ENCODE measurements at places on chromosomes 7 and 10.

DNA sequence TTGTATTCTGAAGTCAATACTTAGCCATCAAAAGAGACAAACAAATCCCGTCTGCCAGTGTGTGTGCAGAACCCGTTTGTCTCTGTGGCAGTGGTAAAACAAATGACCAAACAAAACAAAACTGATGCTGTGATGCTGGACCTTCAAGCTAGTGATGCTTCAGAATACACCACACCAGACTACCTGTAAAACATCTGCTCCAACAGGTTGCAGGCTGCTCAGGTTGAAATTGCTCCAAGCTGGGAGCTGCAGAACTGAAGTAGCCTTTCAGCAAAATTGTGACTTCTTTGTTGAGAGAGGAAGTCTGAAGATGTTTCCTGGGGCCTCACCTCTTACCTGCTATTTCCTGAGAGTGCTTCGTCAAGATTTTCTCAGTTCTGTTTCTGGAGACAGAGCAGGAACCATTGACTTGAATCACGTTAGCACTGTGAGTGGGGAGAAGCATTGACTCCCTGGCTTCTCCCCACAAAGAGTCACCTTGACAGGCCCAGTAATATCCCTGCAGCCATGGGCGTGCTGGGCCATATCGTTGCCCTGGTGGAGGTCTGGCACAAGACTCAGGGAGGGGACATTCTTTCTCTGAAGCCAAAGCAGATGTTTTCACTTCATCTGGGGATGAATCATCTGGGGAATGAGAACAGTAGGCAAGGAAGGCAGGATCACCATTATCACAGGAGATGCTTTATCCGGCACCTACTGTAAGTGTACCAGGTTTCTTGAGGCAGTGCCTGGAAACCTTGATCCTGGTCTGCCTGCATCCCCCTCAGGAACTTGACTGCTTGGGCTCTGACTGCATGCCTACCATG, 80.2 kb downstream of the RBM20 start:
- DNase-seq, result no peak

GRCh38 chr7:107122486-107122911, 46.3 kb upstream of the HBP1 start:
- DNase-seq, result no peak

GRCh38 chr7:23294549-23295400, 4.4 kb upstream of the MALSU1 start:
- DNase-seq, result no peak

DNA sequence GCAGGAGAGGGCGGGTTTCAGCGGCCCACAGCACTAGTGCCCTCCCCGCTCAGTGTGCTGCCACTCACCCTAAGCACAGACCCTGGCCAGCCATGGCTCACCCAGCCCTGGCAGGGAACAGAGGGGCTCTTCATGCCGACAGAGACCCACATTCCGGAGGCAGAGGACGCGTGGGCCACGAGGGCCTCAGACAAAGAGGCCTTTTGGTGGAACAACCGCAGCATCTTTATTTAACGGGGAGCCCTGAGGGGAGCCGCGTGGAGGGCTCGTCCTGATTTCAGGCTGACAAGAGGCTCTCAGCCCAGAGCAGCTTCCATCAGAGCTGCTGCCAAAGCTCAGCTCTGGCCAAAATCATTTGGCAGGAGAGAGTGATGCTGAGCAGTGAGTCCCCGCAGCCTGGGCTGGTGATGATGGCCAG, 127.8 kb downstream of the SH3PXD2A start:
- DNase-seq, result no peak

DNA sequence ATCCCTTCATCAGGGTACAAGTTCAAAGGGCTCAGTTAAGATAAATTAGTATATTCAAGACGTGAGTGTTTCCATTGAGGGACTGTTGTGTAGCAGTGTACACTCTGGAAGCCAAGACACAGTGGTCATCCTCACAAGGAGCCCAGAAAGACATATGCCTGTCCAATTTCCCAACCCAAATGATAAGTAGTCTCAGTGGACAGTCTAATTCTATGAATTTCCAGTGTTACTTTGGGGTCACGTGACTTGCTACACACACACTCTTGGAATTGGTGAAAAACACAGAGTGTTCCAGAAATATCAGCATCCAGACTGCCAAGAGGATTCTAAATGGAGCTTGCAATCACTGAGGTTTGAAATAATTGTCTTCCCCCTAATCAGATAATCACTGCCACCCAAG, 365.1 kb downstream of the WDR11 start:
- no peak for DNase-seq

DNA sequence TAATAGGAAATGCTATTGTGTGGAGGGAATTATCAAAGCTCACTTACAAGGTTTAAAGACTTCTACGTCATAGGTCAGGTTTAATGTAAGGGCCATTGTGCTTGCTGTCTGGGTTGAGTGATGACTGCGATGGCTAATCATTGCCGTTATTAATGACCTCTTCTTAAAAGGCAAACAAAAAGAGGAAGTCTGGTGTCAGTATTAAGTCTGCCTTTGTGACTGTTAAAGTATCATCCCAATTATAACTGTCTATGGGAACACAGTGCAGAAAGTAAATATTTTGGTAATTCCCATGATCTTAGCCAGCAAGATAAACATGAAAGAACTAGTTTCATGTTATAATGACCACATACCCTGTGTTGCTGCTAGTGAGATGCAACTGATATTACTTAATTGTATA, 382.4 kb downstream of the BBS9 start:
- no peak for DNase-seq

GRCh38 chr10:29993319-29993915, 66.0 kb downstream of the JCAD start:
- no peak for DNase-seq

DNA sequence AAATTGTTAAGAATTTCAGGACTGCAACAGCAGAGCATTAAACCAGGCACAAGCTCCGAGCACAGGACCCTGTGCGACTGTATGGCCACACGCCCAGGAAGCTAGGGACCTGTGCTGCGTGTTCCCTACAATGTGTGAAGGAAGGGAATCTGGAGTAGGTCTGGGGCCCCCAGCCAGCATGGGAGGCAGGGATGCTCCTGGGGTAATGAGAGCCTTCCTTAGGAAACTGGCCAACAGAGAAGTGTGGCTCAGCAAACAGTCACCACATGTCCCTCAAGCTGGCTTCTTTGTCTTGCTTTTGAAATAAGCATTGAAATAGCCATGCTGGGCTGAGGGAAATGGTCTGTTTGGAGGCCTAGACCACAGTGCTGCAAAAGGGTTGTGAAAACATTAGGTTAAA, 8.2 kb downstream of the BLNK start:
- no peak for DNase-seq

DNA sequence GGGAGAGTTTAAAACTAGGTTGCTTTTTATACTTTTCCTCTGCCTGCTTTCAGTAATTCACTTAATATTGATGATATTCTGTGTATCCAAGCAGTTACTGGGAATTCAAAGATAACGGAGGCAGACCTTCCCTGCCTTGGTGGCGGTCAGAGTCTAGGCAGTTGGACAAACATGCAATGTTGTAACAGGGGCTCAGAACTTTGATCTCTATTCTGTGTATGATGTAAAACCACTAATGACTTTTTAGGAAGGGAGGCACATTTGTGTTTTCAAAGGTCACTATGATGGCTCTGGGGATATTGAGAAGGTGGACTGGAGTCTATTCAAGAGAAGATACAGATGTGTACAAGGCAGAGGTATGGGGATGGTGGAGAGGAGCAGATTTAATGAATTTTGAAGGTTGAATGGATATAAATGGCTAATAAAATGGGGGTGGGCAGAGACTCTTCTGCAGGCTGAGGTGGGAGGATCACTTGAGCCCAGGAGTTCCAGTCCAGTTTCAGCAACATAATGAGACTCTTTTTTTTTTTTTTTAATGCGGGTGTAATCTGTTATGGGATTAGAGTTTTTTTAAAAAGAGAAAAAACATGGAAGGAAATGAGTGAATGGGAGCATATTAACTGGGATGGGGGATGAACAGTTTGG, 5.7 kb upstream of the PON2 start:
- no peak for DNase-seq

- no peak for DNase-seq
Measured at GRCh38 chr10:123972481-123973401, 81.1 kb upstream of the CPXM2 start.

DNA sequence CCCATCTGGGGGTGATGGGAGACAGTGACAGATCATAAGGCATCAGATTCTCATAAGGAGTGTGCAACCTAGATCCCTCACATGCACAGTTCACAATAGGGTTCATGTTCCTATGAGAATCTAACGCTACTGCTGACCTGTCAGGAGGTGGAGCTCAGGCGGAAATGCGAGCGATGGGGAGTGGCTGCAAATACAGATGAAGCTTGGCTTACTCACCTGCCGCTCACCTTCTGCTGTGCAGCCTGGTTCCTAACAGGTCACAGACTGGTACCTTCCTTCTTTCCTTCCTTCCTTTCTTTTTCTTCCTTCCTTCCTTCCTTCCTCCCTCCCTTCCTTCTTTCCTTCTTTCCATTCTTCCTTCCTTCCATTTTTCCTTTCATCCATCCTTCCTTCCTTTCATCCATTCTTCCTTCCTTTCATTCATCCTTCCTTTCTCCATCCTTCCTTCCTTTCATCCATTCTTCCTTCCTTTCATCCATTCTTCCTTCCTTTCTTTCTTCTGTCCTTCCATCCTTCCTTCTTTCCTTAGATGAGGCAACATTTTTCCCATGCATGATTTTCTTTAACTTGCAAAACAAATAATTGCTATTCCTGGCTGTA, 370.0 kb upstream of the AUTS2 start:
- DNase-seq, result no peak

DNA sequence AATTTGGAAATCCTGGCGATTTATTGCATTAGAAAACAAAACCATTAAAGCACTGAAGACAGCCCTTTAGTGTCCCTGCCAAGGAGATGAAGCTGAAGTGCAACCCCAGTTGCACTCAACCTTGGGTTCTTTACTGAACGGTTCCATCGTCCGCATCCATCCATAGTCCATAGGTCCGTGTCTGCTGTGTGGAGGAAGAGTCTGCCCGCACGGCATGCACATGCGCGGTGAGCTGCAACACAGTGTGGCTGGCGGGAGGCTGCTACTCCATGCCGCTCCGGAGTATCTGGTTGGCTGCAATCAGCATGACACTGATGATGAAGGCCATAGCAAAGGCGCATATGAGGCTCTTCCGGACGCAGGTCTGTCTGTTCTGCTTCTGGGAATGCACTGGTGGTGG, 624.6 kb downstream of the CALN1 start:
- no peak for DNase-seq

DNA sequence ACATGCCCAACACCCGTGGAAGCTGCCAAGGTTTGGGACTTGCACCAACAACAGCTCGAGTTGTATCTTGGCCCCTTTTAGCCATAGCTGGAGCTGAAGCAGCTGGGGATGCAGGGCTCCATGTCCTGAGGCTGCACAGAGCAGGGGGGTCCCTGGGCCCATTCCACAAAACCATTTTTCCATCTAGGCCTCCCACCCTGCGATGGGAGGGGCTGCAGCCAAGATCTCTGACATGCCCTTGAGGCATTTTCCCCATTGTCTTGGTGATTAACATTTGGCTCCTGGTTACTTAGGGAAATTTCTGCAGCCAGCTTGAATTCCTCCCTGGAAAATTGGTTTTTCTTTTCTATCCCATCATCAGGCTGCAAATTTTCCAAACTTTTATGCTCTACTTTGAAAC, 637.8 kb upstream of the VSTM2A start:
- DNase-seq, result no peak

DNA sequence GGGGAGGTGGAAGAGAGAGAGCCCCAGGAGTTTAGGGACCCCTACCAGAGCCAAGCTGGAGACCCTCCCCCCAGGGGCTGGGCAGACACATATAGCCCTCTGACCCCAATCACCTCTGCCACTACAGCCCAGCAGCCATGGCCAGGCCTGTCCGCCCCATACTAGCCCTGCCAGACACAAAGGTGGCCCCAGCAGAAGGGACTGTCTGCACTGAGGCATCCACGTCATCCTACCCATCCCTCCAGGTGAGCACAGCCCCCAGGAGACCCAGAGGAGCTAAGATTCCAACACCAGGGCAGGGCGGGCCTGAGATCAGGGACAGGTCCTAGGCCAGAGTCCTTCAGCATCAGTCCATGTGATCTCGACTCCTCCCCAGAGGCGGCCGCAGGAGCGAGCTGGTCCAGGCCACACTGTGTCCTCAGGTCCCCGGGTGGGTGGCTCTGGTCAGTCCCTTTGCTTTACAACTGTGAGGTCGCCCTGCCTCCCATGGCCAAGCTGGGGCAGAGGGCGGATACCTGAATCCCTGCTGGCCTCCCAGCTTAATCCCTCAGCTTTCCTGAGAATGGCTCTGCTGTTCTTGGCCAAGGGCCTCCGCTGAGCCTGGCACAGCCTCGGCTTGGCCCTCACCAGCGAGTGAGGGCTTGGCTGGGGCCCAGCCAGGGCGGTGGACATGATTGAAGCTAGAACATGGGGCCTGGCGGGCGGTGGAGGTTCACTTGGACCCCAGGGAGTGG, 14.3 kb upstream of the ELN start:
- DNase-seq, result no peak

DNA sequence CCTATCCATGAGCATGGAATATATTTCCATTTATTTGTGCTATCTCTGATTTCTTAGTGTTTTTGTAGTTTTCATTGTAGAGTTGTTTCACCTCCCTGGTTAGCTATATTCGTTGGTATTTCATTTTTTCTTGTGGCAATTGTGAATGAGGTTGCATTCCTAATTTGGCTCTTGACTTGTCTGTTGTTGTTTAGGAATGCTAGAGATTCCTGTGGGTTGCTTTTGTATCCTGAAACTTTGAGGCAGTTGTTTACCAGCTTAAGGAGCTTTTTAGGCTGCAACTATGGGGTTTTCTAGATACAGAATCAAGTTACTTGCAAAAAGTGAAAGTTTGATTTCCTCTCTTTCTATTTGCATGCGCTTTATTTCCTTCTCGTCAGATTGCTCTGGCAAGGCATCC, 304.7 kb upstream of the GRM3 start:
- no peak for DNase-seq

- no peak for DNase-seq
Measured at GRCh38 chr7:7524121-7524520, 11.6 kb downstream of the COL28A1 start.

GRCh38 chr10:12852687-12853086, 148.8 kb downstream of the CCDC3 start:
- no peak for DNase-seq

GRCh38 chr10:27100813-27101347, 586 bp upstream of the ANKRD26 start:
- DNase-seq, result no peak

DNA sequence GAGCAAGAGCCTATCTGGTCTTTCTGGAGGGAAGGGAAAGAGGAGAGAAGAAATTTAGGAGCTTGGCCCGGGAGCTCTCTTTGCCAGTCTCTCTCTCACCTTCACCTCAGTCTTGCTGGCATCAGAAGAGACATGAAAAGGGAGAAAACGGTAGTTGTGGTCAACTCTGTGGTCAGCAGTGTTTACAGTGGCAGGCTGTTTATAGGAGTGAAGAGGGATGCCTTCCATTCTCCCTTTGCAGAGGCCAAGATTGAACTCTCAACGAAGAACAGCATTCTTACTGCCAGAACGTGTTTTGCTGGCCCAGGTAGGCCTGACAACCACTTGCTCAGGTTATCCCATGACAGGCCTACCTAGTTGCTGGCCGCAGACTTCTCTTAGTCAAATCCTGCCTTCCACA, 133.3 kb downstream of the CCDC3 start:
- DNase-seq, result no peak
